ENCODE measurements at places on chromosomes 4 and X.

DNA sequence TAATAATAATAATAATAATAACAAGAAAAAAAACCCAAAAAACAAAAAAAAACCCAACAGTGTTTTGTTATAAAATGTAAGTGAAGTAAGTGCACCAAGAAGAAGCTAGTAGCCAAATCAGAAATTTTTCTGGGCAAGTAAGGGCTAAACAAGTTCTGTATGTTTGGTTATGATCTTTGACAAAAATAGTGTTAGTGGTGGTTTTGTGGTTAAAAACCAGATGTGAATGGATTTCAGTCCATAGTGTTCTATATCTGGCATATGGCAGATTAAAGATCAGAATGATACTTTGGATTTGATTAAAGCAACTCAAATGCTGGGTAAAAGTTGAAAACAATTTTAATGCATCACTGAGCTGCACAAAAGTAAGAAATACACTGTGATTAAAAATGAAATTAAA, 116.5 kb upstream of the NDST4 start:
- DNase-seq: no peak

DNA sequence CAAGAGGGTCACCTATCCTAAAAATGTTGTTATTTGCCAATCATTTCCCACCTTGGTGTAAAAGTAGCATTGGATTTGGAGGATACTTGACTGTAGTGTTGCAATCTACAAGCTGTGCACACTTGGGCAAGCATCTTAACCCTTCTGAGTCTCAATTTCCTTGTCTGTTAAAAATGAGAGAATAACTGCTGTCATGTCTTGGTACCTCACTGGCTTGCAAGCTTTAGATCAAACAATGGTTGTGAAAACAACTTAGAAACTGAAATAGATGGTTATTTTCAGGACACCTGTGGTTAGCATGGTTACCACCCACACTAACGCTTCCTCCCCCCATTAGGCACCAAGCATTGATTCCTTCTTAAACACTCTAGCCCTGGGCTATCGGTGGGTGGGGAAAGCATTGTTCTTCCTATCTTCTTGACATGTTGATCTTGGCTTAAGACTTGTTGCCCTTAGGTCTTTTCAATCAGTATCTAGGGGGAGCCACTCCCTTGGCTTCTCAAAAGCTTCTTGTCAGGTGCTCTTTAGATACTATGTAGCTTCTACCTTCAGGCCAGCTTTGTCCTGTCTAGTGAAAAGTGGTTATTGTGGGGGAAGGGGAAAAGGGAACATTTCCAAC, 10.6 kb upstream of the AMOT start:
- no peak for DNase-seq

DNA sequence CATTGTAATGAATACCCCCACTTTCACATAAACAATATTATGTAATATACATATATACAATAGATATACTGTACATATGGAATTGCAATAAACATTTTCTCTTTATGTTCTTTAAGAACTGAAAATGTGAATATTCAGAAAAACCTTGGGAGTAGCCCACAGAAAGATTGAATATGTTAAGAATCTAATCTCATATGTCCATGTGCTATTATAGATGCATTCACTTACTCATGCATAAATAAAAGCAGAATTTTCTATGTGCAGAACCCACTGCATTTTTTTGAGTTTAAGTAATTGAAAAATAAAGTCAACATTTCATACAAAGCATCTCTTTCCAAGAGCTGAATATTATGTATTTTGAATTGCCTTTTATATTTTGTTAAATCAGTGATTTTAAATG, 902.3 kb downstream of the PCDH19 start:
- DNase-seq: no peak

GRCh38 chr4:21898101-21898500, 50.5 kb downstream of the KCNIP4 start:
- DNase-seq: no peak

DNA sequence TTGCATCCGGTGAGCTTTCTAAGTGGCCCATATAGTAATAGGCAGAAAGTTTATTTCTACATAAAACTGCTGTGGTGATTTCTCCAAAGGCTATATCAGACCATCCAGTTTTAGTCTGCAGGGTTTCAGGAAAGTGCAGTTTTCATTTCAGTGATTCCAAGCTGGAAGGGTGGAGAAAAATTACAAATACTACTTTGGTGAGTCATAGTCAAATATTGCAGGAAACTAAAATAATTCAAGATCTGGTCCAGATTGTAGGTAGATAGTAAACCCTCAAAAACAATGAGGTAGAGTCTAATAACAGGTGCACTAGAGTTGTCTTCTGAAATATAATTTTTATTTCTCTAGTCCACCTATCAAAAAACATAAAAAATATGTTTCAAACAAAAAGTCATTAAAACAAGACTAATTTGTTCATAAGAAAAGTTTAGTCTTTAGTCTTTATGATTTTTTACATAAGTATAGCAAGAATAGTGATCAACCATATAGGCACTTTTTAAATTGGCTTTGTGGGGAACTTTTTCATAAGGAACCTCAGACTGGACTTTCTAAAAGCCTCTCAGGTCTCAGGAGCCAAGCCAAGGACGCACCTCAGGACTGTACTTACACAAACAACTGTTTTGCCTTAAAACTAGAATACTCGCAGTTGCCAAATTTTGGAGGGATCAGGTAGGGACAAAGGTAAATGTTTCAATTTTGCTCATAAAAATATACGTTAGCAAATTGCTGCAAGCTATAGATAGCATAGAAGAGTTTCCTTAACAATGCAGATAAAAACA, 101.8 kb upstream of the TLR3 start:
- DNase-seq: no peak

DNA sequence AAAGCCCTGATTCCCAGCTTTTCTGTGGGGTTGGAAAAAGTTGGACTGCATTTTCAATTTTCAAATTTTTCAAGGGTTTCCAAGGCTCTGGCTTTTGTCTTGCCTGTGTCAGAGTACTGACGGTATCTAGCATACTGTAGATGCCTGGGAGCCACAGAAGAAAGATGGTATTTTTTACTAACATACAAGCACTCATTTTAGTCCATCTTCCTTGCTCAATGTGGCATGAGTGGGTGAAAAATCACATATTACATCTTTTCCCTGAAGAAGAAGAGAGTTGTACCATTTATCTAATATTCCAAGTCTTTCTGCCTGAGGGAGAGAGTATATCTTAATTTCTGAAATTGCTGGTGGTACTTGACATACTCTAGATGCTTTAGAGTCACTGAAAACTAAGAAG, 738.6 kb upstream of the ADGRL3 start:
- DNase-seq: no peak

GRCh38 chr4:24513718-24514117, 70.6 kb downstream of the DHX15 start:
- no peak for DNase-seq
